ENCODE measurements at places on chromosomes 12 and 14. TPM values are rescaled to one million over a fixed set of nuclear protein-coding genes. Genes with fewer than 3 reads are reported as not detected.

GPRC5D gene
- total RNA-seq: not detected

FGF23 gene
- total RNA-seq: not detected

ATL1 gene
- total RNA-seq: 1.0 TPM

TCP11L2 gene
- total RNA-seq: 104 TPM

FGF6 gene
- total RNA-seq: not detected

DLGAP5 gene
- total RNA-seq: 0.35 TPM

FAM90A1 gene
- total RNA-seq: not detected

VRTN gene
- not detected for total RNA-seq

CCDC198 gene
- not detected for total RNA-seq

OTOGL gene
- total RNA-seq: 0.27 TPM

PTCSC3 gene
- not detected for total RNA-seq

AACS gene
- 12.9 TPM for total RNA-seq

NAV3 gene
- 3.3 TPM for total RNA-seq

NOVA1 gene
- total RNA-seq: 1.9 TPM

PKP2 gene
- total RNA-seq: 423 TPM

TAC3 gene
- not detected for total RNA-seq

CAPS2 gene
- 12.5 TPM for total RNA-seq

SYCP3 gene
- total RNA-seq: not detected

CCDC175 gene
- not detected for total RNA-seq

AMDHD1 gene
- 0.35 TPM for total RNA-seq

TCL1A gene
- not detected for total RNA-seq

TMEM233 gene
- 0.25 TPM for total RNA-seq

C12orf57 gene
- total RNA-seq: 238 TPM

GZMB gene
- total RNA-seq: 0.40 TPM

PALS1 gene
- total RNA-seq: 16.2 TPM

VWF gene
- 275 TPM for total RNA-seq

PLCZ1 gene
- total RNA-seq: not detected

KCNJ8 gene
- total RNA-seq: 55.5 TPM

ANHX gene
- total RNA-seq: not detected

TMPRSS12 gene
- total RNA-seq: not detected

RFX4 gene
- not detected for total RNA-seq
